Fibroblast of skin of left biceps (primary cell): ENCODE measurements at places on chromosomes 3 and 15.

DNA sequence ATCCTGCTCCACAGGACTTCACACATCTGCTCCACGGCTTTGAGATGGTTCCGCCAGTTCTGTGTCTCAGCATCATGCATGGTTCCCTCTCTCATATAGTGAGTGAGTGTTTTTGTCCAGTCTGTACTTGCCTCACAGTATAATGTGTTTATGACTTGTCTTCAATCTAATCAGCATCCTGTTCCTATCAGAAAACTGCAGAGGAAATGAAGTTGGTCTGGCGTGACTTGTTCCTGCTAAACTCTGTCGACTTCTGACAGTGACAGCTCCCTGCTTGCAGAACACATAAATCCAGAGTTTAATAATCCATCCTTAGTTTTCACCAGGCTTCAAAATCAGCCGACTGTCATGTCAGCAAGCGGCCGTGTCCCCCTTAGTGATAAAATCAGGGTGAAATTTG is 222.3 kb downstream of the SLCO3A1 start:
- no peak for DNase-seq

- no peak for DNase-seq
These were observed 919.6 kb upstream of the EPHA6 start for GRCh38 chr3:95894820-95895219.

- no peak for DNase-seq
These were observed 3.1 kb downstream of the IFRD2 start for GRCh38 chr3:50289130-50289529.

- no peak for DNase-seq
These were observed 170.7 kb upstream of the TP63 start for GRCh38 chr3:189460511-189460910.

DNA sequence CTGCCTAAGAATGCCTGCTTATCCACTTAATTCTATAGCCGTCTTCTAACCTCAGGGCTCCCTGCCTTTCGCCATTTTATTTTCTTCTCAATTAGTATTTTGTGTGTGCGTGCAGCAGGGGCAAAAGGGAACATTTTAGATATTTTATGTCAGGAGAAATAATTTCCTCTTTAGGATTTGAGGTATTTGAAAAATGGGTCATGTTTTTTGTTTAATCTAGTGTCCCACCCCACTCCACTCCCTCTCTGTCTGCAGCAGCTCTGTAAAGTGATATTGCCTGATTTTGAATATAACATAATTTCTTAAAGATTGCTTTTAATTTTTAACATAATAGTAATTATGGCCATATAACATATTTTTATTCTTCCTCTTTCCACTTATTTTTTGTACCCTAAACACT is 593.2 kb upstream of the DPPA4 start:
- DNase-seq = no peak

DNA sequence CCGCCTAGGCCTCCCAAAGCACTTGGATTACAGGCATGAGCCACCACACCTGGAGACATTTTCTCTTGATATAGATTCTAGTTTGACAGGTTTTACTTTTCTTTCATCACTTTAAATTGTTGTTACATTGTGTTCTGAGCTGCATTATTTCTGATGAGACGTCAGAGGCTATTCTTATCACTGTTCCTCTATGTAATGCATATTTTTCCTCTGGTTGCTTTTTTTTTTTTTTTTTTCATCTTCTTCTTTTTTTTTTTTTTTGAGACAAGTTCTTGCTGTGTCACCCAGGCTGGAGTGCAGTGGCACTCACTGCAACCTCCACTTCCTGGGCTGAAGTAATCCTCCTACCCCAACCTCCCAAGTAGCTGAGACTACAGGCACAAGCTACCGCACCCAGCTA is 41.2 kb downstream of the TRA2B start:
- DNase-seq = no peak

GRCh38 chr3:177251755-177252154 is 54.5 kb upstream of the TBL1XR1 start:
- no peak for DNase-seq

DNA sequence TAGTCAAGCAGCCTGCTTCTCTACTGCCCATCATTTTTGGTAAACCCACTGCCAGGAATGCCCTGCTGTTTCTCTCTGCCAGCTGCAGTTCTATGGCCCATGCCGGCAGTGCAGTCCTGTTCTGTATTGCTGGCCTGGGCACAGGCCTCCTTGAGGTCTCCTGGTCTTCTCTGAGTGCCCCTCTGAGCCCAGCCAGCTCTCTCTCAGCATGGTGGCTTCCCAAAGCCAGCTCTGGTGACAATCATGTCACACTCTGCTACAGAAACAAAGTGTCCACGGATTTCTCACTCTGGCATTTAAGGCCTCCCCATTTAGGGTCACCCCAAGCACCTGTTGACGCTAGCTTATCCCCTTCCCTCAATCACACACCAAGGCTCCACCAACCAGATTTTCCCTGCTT is 24.5 kb downstream of the SRPRB start:
- no peak for DNase-seq

DNA sequence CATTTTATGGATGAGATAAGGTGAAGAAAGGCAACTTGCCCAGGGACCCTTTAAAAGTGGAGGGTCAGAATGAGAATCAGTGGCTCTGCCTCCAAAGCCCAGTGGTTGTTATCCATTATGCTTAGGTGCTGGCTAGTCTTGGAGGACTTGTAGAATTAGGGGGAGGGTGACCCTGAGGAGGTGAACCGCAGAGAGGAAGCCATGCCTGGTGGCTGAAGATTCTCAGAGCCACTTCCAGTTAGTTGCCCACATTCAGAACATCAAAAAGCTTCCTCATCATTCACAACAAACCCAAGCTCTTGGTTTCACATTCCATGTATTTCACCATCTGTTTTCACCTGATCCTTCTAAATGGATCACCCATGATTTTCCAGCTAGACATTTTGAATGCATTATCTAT is 11.2 kb downstream of the EBLN2 start:
- no peak for DNase-seq

- DNase-seq = no peak
These were observed 722 bp upstream of the ZXDC start for GRCh38 chr3:126476166-126477060.

- DNase-seq = peak; percentile 7
These were observed 50.9 kb downstream of the MYL3 start for GRCh38 chr3:46812237-46812791.

DNA sequence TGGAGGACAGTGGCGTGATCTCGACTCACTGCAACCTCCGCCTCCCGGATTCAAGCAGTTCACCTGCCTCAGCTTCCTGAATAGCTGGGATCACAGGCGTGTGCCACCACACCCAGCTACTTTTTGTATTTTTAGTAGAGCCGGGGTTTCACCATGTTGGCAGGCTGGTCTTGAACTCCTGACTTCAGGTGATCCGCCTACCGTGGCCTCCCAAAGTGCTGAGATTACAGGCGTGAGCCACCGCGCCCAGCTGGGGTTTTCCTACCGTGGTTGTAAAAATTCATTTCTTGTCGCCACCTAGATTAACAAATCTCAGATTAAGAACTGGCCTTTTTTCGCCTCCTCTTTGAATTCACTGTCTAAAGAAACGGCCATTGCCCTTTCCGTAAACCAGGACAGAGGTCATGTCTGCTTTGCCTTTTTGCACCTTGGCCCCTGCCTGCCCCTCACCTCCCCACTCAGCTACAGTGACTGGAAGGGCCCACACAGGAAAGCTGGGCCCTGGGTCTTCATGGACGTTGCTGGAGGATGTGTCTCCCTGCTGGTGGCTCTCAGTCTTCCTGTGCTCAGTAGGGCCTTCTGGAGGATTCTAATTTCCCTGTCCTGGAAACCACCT is 17.2 kb downstream of the ZNF710 start:
- no peak for DNase-seq

DNA sequence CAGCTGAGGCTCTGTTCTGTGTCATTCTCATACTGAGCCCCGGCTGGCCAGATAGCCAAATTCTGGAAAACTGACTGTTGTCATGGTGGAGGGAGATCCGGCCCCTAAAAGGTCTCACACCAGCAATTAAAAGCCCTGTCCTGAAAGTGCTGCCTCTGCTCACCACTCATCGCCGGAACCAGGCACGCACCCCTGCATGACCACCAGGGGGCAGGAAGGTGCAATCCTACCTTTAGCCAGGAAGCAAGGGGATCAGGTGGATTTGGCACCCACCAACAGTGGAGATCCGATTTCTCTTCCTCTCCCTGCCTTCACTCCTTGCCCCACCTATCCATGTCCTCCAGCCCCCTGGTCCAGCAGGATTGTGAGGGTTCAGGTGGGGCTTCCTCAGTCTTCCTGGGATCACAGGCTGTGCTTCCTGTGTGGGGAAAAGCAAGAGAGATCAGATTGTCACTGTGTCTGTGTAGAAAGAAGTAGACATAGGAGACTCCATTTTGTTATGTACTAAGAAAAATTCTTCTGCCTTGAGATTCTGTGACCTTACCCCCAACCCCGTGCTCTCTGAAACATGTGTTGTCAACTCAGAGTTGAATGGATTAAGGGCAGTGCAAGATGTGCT is 16.1 kb upstream of the CACNA2D2 start:
- no peak for DNase-seq

DNA sequence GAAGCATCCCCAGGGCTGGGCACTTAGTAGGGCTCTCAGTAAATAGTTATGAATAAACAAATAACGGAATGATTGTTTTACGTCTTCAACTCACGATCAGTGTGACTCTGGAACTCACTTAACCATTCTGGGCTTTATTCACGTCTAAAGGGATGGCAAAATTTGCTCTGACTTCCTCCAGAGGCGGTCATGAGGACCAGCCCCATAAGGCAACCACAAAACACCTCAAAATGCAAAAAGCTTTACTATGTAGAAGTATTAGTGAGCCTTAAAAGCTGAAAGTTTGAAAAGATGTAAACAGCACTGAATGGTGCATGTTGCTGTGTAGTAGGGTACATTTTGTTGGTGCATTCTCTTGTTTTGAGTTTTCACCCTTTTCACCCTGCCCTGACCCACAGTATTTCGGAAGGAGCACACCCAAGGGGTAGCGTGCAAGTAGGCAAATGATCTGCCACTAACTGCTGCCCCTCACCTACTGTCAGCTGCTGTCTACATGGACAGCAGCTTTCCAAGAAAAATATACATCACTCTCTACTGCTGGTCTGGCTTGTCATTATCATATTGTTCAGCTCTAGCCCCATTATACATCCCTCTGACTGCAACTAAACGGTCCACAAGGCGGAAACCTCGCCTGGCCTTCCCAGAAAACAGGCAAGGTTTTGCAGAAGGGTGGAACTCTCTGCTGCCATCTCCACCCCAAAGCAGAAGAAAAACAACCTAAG is 308.5 kb upstream of the PROK2 start:
- DNase-seq = no peak

DNA sequence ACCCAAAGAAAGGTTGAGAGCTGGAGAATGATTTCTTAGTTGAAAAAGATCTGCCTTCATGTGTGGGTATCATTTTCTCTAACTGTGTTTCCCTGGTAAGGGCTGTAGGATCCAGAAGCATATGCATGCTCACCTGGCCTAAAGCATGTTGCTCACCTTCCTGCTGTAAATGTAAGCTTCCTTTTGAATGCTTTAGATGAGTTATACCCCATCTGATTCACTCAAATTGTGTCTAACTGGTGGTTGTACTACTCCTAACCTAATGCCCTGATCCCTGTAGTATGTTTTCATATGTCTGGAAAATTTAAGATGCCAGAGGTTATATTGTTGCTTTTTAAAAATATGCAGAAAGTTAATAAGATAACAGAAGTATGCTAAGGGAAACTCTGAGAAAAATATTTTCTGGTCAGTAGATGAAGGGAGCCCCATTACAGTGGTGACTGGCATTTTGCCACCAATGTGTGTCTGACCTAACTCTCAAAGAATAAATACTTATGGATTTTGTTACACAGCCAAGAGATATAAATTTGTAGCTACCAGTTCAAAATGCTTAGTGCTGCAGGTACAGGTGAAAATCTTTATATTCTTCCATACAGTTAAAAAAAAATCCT is 7.7 kb downstream of the FILIP1L start:
- DNase-seq = peak; percentile 40

DNA sequence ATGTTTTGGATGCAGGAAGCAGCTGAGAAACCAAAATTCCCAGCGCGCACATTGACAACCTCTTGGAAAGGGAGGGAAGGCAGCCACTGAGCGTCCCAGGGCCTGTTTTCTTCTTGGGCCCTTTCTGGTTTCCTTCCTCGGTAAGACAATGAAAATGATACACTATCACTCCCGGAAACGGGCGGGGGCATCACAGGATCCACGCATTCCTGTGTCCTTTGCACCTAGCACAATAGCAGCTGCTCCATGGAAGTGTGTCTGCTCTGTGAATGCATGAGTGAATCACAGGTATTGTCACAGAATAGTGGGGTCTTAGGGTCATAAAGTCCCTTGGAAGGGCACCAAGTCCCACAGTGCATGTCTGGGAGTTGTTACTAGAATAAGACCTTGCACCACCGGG is 6.3 kb upstream of the ITPKA start:
- DNase-seq = no peak

DNA sequence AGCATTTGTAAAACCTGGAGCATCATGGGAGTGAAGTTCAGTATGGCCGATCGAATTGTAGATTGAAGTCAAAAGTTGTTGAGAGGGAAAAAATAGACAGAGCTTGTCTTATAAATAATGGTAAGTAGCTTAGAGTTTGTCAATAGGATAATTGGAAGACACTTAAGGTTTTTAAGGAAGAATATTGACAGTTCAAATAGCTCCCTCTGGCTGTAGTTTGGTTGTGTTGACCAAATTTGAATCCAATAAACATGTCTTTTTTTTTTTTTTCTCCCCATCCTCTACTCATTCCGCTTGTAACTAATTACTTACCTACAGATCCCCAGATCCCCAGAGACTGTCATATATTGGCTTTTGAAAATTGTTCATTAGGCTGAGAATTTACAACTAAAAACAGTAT is 677.0 kb downstream of the AGBL1 start:
- no peak for DNase-seq

DNA sequence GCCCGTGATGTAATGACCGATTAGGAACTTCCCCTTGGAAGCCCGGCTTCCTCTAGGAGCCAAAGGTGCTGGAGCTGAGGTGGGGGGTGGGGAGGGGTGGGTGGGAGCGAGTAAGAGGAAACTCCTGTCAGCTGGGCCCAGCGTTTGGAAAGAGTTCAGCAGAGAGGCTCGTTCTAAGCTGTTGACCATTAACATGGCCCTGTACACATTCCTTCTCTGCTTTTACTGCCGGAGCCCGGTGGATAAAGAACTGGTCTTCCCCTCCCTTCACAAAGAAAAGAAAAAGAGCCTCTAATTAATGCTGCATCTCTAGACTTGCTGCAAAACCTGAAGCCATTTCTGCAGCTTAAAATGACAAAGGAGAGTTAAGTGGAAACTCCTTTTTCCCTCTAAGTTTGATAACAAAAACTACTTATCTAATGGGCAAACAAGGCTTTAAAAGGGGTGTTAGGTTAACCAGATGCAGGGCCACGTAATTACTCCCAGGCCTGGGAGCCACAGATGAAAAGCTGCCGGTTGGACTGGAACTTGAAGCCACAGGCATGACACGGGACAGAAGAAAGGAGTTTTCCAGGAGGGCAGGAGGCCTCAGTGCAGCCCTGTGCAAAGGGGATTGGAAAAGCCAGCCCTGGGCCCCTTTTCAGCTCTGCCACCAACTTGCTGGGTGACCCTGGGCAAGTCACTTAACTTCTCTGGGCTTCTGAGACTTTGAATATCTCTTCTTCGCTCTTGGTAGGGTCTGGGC is 71.3 kb downstream of the SMAD6 start:
- DNase-seq = no peak
